Stimulated activated CD8-positive, alpha-beta memory T cell treated with anti-CD3 and anti-CD28 coated beads, Interleukin-2, amount 100 ng/mL, for 1 hour (primary cell): ENCODE measurements at places on chromosomes 3 and 15.

GRCh38 chr15:24752354-24752753 lies 76.8 kb downstream of the NPAP1 start:
- DNase-seq: no peak

- DNase-seq: no peak
Observed at GRCh38 chr3:182405759-182406158, 387.5 kb upstream of the ATP11B start.

- DNase-seq: no peak
Observed at GRCh38 chr15:40358471-40359353, 693 bp downstream of the DISP2 start.

DNA sequence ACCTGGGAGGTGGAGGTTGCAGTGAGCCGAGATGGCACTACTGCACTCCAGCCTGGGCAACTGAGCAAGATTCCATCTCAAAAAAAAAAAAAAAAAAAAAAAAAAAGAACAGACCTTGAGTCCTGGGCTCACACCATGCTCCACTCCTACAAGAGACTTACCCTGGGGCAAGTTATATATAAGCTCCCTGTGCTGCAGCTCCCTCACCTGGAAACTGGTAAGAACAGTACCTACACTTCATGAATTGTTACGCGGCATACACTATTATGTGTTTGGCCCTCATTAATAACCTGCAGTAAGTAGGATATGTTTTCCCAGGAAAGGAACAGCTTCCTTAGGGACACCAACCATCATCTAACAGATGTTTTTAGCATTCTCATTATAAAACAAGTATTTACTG lies 119.6 kb downstream of the FMN1 start:
- DNase-seq: no peak

DNA sequence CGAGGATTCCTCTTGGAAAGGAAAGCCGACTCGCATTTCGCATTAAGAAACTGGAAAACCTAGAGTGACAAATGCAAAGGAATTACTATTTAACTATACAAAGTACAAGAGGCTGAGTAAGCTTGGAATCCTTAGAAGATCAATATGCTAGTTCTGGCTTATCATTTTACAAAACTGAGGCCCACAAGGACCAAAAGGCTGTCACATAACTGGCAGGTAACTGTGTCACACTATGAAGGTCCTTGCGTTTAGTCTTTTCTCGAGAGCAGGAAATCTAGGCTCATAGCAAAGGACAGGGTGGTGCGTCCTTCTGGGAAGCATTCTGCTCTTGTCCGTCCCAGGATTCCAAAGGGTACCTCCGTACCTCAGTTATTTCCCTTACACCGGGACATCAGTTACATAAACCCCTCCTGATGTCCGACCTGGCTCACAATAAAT lies 629 bp downstream of the RPL24 start:
- DNase-seq: no peak

- DNase-seq: no peak
Observed at GRCh38 chr15:68298882-68299381, 21.4 kb downstream of the FEM1B start.

DNA sequence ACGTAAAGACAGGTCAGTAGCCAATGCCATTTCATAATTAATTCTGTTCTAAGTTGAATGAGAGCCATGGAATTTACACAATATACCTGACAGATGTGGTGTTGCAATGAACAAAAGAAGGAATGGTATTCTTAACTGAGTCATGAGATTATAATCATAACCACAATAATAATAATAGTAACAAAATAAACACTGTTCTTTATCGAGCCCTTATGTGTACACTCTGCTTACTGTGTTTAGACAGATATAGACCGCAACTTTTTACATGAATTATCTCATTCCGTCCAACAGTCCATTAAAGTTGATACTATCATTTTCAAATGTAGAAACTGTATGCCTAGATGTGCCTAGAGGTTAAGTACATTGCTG lies 28.2 kb upstream of the SCAANT1 start:
- DNase-seq: no peak

DNA sequence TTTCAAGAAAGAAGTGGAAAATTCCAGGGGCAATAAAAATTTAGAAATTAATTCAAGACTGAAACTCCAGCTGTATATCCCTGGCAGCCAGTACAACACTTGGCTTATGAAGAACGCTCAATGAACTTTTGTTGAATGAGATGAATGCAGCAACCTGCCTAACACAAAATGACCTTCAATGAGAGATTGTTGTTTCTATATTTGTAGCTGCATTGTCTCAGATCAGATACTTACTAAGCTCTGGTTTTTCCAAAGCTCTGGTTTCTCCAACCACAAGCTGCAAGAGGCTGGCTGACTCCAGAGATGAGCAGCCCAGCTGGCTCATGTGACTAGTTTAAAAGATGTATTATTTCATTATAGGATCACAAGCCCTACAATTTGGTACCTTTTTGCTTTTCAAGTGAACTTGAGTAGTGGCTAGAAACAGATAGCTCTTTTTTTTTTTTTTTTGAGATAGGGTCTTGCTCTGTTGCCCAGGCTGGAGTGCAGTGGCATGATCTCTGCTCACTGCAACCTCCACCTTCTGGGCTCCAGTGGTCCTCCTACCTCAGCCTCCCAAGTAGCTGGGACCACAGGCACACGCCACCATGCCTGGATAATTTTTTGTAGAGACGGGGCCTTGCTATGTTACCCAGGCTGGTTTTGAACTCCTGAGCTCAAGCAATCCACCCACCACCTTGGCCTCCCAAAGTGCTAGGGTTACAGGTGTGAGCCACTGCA lies 57.4 kb downstream of the UMPS start:
- no peak for DNase-seq

DNA sequence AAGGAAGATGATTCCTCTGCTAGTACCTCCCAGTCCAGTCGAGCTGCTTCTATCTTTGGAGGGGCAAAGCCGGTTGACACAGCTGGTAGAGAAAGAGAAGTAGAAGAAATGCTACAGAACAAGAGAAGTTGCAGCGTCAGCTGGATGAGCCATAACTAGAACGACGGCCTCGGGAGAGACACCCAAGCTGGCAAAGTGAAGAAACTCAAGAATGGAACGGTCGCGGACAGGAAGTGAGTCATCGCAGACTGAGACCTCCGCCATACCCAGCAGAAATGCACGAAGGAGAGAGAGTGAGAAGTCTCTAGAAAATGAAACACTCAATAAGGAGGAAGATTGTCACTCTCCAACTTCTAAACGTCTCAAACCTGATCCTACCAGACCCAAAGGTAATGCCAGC lies 19.0 kb upstream of the PARP14 start:
- DNase-seq: no peak

- no peak for DNase-seq
Observed at GRCh38 chr3:122898298-122898697, 103.4 kb downstream of the SLC49A4 start.

DNA sequence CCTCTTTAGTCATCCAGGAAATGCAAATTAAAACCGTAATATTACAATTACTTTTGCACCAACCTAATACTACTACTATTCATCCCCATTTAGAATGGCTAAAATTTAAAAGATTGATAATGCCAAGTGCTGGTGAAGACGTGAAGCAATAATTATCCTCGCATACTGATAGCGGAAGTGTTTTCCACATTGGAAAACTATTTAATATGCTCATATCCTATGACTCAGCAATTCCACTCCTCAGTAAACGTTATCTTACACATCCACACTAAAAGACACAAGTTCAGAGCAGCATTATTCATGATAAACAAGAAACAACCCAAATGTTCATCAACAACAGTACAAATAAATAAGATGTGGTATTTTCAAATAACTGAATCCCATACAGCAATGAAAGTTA lies 70.6 kb downstream of the VPS13C start:
- no peak for DNase-seq

- DNase-seq: no peak
Observed at GRCh38 chr3:105613120-105613519, 246.4 kb downstream of the ALCAM start.

- DNase-seq: no peak
Observed at GRCh38 chr3:123788710-123789109, 95.4 kb downstream of the MYLK start.

DNA sequence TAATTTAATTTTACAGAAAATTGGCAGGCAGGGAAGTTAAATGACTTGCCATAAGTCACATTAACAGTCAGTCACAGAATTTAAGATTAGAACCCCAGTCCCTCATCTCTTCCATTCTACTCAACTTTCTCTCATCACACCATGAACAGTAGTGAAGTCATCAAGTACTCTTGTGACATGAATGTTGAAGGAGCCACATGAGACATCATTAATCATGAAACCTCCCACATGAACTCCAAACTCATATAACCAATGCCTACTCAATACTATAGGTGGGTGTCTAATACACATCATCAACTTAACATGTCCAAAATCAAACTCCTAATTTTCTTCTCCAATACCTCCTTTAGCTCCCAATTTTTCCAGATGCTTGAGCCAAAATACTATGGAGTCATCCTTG lies 19.5 kb downstream of the PHC3 start:
- DNase-seq: no peak

GRCh38 chr3:188780193-188781147 lies 391.3 kb upstream of the TPRG1 start:
- DNase-seq: no peak

DNA sequence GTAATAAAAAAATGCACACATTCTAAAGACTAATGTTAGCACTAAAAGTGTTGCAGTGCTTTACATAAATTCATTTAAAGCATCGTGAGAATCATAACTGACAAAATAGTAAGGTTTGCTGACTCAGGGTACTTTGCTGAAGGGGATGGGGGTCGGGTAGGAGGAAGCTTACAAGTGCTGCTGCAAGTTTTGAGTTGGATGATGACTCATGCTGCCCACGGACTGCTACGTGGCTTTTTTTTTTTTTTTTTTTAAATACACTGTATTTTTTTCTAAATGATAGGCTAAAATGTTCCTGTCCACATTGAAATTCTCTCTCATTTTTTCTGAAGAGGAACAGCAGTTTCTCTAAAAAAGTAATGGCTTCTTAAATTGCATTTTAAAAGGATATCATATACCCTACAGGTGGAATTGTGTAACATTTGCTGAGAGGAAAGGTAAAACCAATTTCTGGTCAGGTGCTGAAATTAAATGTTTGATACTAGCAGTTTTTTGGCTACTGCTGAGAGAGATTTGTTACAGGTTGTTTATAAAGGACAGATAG lies 2.2 kb downstream of the MAPK6 start:
- peak; percentile 25 for DNase-seq

GRCh38 chr15:66107070-66107469 lies 146.5 kb downstream of the MEGF11 start:
- no peak for DNase-seq

GRCh38 chr15:52710708-52711389 lies 31.7 kb upstream of the ATOSA start:
- no peak for DNase-seq

DNA sequence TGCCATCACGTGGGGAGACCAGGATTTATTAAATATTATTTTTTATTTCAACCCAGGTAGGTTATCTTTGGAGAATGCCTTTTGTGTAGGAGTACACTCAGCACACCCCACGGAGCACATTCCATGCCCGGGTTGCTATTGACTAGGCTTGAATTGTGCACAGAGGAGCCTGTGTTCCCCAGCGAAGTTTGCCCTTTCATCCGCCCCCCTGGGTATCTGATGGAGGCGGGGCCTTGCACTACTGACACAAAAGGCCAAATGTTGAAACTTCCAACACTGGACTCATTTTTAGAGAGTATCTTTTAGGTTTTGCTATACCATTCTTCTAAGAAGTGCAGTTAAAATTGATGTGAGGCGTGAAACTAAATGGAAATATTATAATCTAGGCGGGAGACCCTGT lies 39.3 kb upstream of the PPP4R2 start:
- no peak for DNase-seq

GRCh38 chr3:108511055-108511454 lies 659 bp upstream of the MYH15 start:
- no peak for DNase-seq

GRCh38 chr3:193564012-193564411 lies 9.3 kb upstream of the ATP13A4 start:
- no peak for DNase-seq

DNA sequence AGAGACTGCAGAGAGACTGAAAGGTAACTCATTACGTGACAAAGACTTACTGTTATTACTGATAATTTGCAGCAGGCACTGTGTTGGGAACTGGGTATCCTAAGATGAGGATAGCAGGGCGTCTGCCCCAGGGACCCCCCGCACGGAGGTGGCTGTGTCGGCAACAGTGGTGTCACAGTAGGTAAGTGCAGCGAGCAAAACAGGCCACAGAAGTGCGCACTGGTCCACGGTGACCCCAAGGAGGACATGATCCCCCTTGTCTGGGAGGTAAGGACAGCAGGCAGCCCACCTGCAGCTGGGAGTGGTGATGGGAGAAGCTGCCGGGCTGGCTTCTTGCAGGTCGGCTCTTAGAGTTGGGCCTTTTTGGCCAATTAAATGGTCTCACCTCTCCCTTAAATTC lies 82.9 kb downstream of the FAM43A start:
- no peak for DNase-seq

- no peak for DNase-seq
Observed at GRCh38 chr3:187360596-187360995, 7.6 kb upstream of the RTP4 start.

DNA sequence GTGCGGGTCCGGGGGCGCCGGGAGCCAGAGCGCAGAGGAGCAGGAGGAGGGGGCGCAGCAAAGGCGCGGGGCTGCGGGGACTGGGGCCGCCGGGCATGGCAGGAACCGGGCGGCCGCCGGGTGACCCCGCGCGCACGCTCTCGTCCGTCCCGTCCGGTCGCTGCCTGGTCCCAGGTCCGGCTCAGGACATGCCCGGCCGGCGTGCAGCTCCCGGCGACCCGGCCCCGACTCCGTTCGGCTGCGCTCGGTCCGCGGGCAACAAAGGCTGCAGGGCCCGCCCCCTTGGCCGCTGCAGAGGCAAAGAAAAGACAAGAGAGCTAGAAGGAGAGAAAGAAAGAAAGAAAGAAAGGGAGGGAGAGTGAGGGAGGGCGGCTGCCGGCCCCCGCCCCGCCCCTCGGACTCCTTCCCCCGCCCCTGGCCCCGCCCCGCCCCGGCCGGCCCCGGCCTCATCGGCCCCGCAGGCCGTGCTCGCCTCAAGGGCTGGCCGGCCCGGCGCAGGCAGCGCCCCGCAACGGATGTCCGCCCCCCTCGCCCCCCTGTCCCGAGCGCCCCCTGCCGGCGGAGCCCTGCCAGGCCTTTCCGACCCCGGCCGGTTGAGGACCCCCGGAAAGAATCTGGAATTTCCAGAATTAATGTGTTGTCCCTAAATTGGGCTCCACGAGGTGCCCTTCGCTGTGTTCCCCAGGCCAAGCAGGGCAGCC lies at the start of gene ADAMTS7:
TSS of gene ADAMTS7 (minus strand) at position 341 of the 701 bp plus-strand sequence. CDS start at position 97, 244 bp downstream.
- peak; percentile 34 for DNase-seq

DNA sequence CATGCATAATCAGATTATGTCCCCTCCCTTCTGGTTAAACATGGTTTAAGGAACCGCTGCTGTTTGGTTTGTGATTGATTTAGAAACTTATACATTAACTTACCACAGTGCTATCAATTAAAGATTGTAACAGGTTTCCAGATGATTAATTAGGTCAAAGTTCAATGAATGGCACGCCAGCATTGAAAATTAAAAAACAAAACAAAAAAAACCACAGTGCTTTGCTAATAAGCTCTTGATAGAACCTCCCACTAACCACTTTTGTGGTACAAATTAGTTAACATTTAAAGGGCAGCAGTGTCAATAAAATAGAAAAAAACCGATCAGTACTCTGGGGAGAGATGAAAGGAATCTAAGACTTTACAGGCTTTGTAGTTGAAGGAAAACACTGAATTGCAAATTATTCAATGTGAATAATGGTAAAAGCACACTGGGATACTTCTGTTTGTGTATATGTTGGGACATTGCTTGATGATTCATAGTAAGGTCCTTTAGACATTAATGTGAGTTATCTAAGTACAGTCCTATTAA lies 7.6 kb upstream of the C3orf38 start:
- no peak for DNase-seq
